ENCODE measurements at places on chromosomes 7 and 10.

- no peak for DNase-seq
Observed at GRCh38 chr7:31811650-31812461, 124.8 kb downstream of the PPP1R17 start.

- no peak for DNase-seq
Observed at GRCh38 chr10:120145107-120145506, 252.6 kb downstream of the SEC23IP start.

GRCh38 chr10:114664127-114664526 is 6.1 kb upstream of the ABLIM1 start:
- DNase-seq: peak; percentile 45

GRCh38 chr10:71978988-71979691 is 14.9 kb downstream of the CHST3 start:
- peak; percentile 58 for DNase-seq

GRCh38 chr7:103115771-103116170 is 33.1 kb downstream of the NAPEPLD start:
- no peak for DNase-seq

- DNase-seq: no peak
Observed at GRCh38 chr7:98641646-98642500, 24.8 kb downstream of the NPTX2 start.

DNA sequence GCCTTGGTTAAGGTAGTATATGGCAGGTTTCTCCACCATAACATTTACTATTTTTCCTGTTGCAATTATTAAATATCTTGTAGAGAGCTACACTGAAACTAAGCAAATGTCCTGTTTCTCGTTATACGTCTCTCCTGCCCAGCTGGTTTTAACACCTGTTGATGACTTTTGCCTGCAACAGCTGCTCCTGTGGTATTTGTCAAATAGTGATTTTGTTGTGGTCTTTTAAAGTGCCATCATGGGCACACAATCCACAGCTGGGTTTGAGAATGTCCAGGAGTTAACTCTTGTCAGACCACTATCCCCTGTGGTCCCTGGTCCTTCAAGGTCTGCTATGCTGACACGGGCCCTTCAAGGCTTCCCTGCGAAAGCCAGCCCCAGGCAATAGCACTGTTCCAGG is 24.9 kb upstream of the SEC61G start:
- no peak for DNase-seq

DNA sequence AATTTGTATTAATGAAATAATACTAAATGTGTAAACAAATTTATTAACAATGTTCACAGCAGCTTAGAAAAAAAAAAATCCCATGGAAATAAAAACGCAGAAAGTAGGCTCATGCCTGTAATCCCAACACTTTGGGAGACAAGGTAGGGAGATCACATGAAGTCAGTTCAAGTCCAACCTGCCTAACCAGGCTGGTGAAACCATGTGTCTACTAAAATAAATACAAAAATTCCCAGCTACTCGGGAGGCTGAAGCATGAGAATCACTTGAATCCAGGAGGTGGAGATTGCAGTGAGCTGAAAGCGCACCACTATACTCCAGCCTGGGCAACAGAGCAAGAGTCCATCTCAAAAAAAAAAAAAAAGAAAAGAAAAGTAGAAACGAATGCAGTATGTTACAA is 36.2 kb downstream of the LARP4B start:
- peak; percentile 20 for DNase-seq

DNA sequence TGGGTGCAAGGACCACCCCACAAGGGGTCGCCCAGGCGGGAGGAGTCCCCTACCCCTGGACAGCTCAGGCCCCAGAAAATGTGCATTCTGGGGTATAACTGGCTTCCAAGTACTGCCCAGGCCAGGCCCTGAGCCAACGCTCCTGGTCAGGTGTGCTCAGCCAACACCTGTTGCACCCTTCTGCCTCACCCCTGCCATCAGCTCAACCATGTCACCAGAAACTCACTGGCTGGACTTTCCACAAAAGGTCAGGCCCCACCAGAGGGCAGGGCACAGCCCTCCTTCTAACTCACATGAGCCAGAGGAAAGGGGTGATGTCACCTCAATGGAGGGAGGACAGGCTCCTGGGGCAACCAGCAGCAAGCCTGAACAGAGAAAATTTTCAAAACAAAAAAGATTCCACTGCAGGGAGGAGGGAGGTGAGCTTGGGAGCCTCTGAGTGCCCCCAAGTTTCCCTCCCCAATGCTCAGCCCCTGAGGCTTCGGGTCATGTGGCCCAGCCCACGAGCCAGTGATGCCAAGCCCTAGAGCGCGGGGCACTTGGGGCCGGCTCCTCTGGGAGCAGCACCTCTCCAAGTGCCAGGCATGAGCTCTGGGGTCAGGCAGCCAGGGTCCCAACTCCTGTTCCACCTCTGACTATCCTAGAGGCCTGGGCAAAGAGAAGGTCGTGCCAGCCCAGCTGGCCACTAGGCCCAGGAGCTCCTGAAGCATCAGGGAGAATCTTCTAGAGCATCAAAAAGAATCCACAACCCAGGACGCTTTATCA is 2.2 kb downstream of the OGDHL start:
- no peak for DNase-seq

GRCh38 chr10:123948030-123948823 is 56.6 kb upstream of the CPXM2 start:
- DNase-seq: no peak

- DNase-seq: no peak
Observed at GRCh38 chr10:62149621-62150020, 119.0 kb downstream of the RTKN2 start.

- no peak for DNase-seq
Observed at GRCh38 chr7:96361116-96361857, 39.4 kb upstream of the SLC25A13 start.

DNA sequence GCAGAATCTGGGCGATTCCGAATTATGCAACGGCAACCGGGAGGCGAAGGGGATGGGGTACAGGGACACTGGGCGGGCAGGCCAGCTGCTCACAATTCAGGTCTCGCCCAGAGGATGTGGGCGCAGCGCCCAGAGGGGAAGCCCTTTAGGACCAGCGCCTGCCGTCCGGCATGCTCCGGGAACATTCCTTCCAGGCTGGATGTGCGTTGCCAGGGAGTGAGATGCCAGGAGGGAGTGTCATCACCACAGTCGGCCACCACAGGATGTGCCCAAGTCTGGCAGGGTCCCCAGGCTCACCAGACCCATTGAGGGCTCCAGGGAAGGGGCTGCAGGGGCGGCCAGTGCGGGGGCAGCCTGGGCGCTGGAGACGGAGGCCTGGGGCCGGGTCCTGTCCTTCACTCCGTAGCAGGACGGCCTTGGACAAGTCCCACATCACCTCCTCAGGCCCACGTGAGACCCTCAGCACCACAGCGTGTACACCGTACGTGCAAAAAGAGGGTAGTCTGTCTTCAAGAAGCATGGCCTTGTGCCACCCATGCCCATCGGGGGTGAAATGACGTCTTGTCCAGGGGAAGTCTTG is 63.9 kb downstream of the FOXL3 start:
- DNase-seq: no peak

- DNase-seq: no peak
Observed at GRCh38 chr10:105195831-105196230, 554.7 kb downstream of the SORCS3 start.

DNA sequence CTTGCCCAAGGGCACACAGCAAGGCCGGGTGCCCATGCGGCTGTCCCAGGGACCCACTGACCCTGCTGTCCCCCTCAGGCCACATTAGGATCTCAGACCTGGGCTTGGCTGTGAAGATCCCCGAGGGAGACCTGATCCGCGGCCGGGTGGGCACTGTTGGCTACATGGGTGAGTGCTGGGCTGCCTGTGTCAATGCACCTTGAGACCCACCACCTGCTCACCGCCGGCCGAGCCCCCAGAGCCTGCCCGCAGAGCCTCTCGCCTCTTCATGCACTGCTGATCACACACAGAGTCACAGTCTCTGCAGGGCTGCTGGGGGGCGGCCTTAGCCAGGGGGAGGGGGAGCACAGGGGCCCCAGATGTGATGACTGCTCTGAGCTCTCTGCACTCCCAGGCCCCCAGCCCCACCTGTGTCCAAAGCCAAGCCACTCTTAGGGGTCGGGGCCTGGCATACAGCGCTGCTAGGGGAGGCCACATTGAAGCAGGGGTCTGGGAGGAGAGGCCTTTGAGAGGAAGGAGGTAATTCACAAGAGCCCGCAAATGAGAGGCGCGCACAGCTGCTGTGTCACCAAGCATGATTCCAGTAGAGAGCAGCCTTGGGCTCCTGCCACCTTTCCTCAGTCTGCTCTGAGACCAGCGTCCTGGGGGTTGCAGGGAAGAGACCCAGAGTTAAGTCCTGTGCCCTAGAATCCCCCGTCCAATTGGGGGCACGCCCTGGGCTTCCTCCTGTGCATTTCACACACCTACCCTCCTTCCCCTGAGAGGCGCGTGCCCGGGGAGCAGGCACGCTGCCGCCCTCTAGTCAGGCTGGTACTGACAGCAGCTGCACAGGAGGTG is 100.4 kb downstream of the RGS10 start:
- DNase-seq: no peak

GRCh38 chr7:25087855-25088254 is 37.2 kb downstream of the CYCS start:
- no peak for DNase-seq

DNA sequence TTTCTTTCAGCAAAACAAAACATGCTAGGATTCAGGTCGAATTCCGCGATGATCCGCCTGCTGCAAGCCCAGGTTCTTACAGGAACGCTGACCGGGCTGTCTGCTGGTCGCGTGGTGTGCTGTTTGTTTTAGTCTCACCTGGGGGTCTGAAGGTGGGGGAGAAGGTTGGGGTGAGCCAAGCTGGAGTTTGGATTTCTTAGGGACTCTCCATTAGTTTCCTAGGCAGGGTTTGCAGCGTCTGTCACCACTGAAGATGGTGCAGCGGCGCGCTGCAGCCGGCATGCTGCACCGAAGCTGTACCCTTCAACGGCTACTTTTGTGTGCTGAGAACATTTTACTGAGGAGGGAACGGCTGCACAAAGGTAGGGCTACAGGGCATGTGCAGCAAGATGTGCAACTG is 48.7 kb downstream of the GCC1 start:
- peak; percentile 9 for DNase-seq

GRCh38 chr10:63055705-63056104 is 77.4 kb upstream of the NRBF2 start:
- no peak for DNase-seq

DNA sequence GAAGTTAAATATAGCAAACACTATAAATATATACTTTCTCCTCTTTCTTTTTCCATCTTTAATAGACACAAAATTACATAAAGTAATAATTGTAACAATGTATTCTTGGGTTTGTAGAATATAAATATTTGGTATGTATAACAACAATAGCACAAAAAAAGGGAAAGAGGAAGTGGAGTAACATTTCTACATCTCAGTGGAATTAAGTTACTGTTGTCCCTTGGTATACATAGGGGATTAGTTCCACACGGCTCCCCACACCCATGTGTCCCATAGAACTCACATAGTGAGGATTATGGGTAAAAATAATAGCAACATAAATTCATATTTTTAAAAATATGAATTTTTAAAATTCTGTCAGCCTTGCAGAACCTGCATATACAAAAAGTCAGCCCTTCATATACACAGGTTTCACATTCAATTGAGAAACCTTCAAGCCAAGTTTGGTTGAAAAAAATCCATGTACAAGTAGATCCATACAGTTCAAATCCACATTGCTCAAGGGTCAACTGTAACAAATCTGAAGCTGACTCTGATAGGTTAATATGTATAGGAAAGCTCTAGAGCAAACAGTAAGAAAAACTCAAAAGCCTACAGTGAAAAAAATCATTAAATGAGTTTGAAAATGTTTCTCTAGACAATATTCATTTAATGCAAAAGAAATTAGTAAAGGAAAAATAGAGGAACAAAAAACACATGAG is 92.4 kb downstream of the HYCC1 start:
- no peak for DNase-seq
